ENCODE measurements at places on chromosomes 2 and 18.

DNA sequence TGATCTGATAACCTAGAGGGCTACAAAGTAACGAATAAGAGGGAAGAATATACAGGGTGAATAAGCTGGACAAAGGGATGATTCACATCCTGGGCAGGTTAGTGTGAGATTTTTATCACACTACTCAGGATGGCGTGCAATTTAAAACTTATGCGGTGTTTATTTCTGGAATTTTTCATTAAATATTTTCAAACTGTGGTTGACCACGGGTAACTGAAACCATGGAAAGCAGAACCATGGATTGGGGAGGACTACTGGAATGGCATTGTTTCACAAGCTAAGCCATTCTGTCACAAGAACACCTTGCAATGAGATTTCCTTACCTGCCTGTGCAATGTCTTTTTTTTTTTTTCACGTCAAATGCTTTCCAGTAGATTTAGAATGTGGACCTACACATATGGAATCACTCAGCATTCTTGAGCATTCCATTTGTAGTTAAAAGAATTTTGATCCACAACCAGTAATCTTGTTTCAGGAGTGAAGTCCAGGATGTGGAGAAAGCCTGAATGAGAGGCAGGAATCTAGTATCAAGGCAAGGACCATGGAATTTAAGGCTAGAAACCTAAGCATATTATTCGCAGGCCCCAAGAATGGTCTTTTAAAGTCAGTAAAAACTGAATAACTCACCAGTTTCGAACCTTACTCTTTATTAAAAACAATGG, 8.0 kb upstream of the CDK15 start:
- no peak for DNase-seq

DNA sequence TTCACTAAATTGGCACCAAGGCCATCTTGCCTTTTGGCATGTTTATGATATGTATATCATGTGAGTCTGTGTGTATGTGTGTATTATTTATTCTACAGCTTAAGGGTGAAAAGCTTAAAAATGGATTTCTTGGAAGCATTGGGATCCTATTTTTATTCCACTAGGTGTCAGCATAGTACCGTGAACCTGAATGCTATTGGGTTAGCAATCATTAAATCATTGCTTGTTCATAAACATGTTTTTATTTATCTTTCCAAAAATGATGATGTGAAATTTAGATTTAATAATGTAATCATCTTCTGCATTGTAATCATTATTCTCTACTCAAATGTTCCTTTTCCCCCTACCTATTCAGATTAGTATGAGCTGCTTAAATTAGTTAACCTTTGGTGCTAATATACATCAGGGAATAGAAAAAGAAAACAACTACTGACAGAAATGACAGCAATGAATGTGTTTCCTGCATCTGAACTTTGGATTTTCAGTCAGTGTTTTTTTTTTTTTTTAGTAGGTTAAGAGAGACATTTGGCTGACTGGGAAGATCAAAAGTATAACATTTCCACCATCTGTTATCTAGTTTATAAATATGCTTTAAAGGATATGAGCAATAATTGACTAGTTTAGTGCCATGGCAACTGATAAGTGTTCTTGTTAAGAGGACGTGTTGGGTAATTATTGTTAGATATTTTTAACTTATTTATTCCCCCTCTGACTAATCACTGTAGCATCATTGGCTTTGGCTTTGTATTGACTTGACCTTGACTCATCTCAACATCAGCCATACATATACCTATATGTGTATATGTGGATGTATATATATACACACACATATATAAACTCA, 14.1 kb upstream of the ZSWIM2 start:
- no peak for DNase-seq

GRCh38 chr2:29213888-29214291, 98.7 kb downstream of the CLIP4 start:
- DNase-seq = no peak

DNA sequence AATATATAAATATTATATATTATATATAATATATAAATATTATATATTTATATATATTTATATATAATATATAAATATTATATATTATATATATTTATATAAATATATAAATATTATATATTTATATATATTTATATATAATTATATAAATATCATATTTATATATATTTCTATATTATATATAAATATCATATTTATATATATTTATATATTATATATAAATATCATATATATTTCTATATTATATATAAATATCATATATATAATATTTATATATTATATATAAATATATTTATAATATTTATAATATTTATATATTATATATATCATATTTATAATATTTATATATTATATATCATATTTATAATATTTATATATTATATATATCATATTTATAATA, 321.4 kb downstream of the CDH2 start:
- DNase-seq = no peak

- DNase-seq = no peak
These were observed 115.4 kb downstream of the DDX1 start for GRCh38 chr2:15706986-15707632.

DNA sequence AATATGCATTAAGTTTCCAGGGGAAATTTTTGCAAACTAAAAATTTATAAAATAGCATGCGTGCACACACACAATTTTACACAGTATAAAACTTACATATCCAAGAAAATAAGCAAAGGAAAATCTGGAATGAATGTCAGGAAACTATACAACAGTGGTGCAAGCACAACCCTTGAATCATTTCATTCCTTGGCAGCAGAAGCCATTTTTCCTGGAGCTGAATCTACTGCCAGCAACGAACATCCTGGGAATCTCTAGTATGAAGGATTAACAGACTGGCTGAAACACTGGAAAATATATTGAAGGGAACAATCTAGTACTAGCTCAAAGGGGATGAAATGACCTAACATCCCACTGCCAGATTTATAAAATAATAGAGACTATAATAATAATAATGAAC, 235.3 kb downstream of the DYM start:
- no peak for DNase-seq

DNA sequence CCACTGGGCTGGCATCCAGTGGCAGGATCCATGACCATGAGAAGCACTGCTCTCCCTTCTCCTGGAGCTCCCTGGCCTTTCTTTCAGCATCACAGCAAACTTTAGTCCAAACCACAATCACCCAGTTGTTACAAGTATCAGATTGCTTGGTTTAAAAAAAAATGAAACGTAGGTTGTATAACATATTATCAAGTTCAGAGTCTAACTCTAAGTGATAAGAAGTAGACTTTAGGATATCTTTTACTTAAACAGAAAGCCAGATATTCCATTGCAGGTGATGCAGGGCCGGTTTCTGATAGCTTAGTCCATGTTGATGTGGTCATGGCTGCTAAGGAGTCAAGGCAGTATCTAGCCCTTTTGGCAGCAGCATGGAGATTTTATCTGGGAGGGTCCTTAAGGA, 24.5 kb downstream of the SLC14A1 start:
- no peak for DNase-seq

- DNase-seq = no peak
These were observed 16.8 kb upstream of the ATP8B1 start for GRCh38 chr18:57819671-57820460.

DNA sequence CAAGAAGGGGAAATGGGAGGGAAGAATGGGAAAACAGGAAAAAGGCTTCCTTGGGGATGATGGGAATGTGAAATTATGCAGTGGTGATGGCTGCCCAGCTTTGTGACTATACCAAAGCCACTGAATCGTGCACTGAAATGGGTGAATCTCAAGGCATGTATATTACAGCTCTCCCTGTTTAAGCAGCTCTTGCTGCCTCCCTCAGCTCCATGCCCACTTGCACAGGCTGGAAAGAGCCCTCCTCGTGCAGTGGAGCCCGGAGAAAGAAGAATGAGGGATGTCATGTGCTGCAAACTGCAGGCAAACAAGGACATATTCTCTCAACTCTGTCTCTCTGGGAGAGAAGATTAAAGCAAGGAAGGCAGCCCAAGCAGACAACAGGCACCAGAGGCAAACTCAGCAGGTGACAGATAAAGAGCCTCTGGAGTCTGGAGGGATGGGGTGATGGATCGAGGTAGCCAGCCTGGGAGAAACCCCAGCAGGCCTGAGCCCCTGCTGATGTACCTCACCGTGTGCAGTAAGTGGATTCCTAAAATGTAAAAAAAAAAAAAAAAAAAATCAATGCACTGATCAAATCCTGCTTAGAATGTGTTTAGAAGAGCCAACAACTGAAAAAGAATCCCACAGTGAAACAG, 62.4 kb upstream of the SLC66A3 start:
- no peak for DNase-seq

- peak; percentile 19 for DNase-seq
These were observed 772 bp downstream of the RELCH start for GRCh38 chr18:62187543-62188510.
